ENCODE measurements at places on chromosomes 7 and 10. TPM values are rescaled to one million over a fixed set of nuclear protein-coding genes. Genes with fewer than 3 reads are reported as not detected.
A peak's percentile ranks its signal among the peaks of the same experiment; 100 is the strongest.

Gene RNF32
- polyA plus RNA-seq = not detected

Gene MMRN2
- polyA plus RNA-seq = 23.0 TPM

- no peak for DNase-seq
Measured at GRCh38 chr10:22723343-22723779, 9.0 kb upstream of the PIP4K2A start.

DNA sequence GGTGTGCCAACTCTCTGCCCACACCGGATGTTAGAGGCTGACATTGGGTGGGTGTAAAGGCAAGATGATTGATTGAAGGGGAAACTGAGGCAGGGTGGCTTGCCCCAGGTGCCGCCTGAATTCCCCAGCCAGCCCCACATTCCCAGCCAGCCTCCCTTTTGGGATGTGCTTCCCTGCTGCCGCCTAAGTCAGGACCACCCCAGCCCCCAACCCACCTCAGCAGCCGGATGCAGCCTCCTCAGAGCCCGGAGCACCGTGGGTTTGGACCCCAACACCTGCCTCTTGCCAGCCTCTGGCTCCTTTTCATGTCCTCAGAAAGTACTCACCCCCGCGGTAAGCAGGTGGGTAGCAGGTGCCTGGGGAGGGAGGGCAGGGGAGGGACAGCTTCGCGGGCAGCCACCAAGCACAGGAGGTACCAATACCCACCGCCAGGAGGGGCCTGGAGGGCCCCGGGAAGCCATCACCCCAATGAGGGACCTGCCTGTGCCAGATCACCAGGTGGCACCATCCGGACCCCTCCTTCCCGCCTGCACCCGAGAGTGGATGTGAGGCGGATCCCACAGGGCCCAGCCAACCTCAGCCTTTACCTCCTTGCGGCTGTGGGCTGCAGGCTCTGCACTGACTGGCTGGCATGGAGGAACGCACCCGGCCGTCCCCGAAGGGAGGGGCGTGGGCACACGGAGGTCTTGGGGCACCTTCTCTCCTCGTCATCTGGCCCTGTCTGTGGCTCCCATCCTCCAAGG is 60.5 kb downstream of the PWWP2B start:
- DNase-seq = no peak

GRCh38 chr7:31029251-31030042 is 22.7 kb upstream of the ADCYAP1R1 start:
- no peak for DNase-seq

GRCh38 chr7:138886501-138886917 is 88.5 kb upstream of the ATP6V0A4 start:
- DNase-seq = peak; percentile 70

DNA sequence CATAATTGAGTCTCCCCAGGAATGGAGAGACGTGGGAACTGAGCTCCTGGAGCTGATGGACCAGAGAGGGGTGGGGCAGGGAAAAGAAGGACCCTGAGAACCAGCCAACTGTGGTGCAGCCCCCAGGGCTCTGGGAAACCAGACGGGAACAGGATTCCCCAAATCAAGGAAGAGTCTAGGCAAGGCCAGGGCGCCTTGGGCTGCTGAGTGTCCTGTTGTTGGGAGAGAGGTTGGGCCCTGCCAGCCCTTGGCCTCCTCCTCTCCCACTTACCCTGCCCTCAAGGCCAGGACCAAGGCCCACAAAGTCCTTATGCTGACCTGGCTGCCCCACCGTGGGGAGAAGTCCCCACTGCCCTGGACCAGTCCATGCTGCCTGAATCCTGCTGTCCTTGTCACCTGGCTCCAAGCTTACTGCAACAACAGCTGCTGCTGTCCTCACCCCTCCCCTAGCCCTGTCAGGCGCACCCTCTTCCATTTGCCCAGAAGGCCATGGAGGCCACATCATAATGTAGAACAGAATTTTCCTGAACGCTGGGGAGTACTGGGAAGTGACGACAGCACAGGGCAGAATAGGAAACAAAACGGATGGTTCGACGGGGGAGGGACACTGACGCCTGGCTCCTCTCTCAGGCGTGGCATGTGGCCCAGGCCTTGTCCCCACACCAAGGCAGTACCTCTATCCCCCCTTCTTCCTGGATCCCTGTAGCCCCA is 132.9 kb upstream of the ZMIZ1 start:
- DNase-seq = no peak

Gene XRCC2
- 3.2 TPM for polyA plus RNA-seq

GRCh38 chr10:89153971-89154370 is 53.1 kb downstream of the CH25H start:
- no peak for DNase-seq

Gene HOXA5
- polyA plus RNA-seq = 12.1 TPM

DNA sequence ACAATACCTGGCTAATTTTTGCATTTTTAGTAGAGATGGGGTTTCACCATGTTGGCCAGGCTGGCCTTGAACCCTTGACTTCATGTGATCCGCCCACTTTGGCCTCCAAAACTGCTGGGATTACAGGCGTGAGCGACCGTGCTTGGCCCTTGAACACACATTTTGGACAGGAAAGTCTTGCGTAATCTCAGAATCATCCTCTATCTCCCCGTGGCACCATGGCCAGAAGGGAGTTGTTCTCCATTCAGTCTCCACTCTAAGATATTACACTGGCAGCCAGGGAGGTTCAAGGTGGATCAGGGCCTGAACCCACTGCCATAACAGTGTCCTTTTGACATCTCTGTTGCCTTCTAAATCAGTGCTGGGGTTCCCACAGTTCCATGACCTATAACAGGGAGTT is 29.2 kb upstream of the GALNTL5 start:
- no peak for DNase-seq

Gene HOXA4
- 15.4 TPM for polyA plus RNA-seq

DNA sequence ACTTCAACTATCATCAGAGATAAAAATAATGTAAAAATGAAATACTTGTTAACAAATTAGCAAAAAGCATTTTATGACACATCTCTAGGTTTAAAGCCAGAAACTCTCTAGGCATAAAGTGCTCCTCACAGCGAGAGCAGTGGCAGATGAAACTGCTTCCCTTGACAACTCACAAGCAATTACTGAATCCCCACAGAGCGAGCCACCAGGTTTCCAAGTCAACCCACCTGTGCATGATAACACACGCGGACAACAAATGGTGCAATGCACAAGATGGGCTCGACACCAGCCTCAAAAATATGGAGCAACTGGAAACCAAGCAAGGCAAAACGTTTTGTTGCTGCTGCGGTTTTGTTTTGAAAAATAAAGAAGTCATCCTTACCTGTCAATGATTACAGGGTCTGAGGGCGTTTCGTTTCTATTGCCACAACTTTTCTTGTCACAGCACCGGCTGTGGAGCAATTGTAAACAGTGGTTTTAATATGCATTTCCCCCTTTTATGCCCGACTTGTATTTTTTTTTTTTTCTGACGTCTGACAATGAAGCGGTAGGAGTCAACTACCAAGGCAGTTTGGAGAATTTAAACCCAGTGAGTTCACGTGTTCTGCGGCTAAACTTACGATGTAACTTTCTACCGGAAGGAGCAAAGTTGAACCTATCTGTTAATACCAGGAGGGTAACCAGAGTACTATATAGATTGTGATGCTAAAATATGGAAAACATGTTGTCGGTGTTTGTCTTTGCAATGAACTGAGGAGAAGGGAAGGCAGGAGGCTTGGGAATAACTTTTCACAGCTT is 7.0 kb downstream of the EBF3 start:
- DNase-seq = peak; percentile 61

GRCh38 chr7:11343818-11344413 is 370.2 kb downstream of the PHF14 start:
- peak; percentile 70 for DNase-seq

- DNase-seq = no peak
Measured at GRCh38 chr7:140261105-140261486, 84.3 kb upstream of the KDM7A start.

DNA sequence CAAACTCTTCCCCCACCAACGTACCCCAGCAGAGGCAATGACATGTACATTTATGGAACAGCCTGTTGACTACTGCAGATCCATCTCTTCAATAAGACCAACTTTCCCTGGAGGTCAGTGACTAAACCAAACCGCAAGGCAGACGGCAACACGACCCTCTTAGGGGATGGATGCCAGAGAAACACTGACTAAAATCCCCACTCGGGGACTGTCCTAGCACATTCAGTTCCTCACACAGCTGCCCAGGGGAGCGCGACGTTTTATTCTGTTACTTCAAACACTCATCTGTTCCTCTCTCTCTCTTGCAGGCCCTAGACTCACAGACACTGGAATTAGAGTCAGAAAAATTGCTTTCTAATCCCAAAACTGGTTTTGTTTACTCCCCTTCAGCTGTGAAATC is 146.5 kb upstream of the PRSS1 start:
- DNase-seq = no peak

Gene RASSF4
- polyA plus RNA-seq = 68.5 TPM

DNA sequence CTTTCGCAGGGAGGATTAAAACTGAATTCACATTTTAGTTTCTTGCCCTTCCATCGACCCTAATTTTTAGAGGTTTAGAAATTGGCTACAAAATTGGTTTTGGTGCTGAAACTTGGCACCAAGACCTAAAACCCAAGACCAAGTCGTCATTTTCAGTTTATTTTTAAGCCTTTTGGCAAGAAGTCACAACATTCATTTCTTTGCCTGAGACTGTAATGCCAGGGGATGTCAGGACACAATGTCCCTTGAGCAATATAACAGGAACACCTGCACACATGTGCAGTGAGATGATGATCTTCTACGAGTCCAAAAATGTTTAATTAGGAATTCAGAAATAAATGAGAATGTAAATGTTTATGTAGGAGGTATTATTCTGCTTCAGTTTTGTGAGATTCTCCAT is 335.4 kb upstream of the ANKRD30A start:
- peak; percentile 31 for DNase-seq

- DNase-seq = no peak
Measured at GRCh38 chr10:101824736-101825135, 6.5 kb upstream of the OGA start.

Gene SRRM3
- 0.62 TPM for polyA plus RNA-seq

DNA sequence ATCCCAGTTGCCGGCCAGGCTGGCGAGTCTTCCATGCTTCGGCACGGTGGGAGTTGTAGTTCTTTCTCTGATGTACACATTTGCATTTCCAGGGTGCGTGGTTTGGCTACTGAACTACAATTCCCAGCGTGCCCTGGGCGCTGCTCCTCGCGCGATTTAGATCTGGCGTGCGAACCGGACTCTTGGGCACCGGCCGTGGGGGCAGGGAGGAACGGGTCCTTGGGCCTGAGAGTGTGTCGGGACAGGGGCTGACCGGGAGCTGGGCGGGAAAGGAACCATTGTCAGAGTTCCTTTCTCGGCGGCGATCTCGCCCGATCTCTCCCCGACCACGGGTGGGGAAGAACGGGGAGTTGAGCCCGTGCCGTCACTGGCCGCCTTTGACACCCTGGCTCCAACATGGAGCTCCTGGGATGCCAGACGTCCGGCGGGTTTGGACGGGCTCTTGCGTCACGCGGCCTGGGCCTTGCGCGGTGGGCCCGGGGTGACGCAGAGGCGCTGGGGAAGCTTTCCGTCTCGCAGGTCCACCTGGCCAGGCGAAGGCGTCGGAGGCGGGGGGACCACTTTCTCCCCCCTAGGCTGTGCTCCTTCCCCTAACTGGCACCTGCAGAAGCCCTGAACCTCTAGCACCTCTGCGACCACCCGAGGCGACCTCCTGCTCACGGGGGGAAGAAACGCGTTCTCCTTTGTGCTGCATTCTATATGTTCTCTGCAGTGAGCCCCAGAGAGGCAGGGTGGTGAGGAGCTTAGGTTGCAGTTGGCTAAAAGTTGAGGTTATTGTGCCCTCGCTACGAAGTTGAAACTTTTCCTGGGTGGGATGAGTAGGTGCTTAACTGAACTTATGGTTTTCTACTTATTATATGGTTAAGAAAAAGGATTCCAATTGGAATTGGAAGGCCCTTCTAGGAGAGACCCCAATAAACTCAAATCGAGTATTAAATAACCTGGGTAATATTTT is 824 bp downstream of the IFRD1 start:
- peak; percentile 98 for DNase-seq

Gene H2BK1
- polyA plus RNA-seq = not detected

- DNase-seq = no peak
Measured at GRCh38 chr7:13633857-13634256, 355.6 kb downstream of the ETV1 start.

DNA sequence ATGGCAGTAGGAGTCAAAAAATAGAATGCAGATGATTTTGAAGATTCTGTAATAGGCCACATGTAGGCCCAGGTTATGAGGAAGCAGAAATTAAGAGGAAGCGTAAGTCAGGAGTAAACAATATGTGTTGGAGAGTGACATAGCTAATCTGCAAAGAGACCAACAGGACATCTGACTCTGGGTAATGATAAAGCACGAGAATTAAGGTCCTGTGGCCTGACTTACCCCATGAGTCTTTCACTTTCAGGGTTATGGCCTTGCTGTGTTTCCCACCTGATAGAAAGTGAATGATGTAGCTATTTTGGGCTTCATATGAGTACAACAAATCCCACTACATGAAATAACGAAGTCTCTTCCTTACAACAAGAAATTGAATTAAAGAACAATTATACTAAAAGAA is 393.0 kb downstream of the MAGI2 start:
- no peak for DNase-seq

All from muscle of arm (tissue), 14 donors.